ENCODE measurements at places on chromosomes 4 and X. TPM values are rescaled to one million over a fixed set of nuclear protein-coding genes. Genes with fewer than 3 reads are reported as not detected.

Gene ARSJ
- 4.4 TPM for total RNA-seq

- DNase-seq, result no peak
These were observed 3.9 kb downstream of the FGB start for GRCh38 chr4:154566639-154567204.

Gene SPANXN3
- not detected for total RNA-seq

Gene AREG
- not detected for total RNA-seq

Gene AFM
- not detected for total RNA-seq

Gene TMEM192
- total RNA-seq, result 13.4 TPM

DNA sequence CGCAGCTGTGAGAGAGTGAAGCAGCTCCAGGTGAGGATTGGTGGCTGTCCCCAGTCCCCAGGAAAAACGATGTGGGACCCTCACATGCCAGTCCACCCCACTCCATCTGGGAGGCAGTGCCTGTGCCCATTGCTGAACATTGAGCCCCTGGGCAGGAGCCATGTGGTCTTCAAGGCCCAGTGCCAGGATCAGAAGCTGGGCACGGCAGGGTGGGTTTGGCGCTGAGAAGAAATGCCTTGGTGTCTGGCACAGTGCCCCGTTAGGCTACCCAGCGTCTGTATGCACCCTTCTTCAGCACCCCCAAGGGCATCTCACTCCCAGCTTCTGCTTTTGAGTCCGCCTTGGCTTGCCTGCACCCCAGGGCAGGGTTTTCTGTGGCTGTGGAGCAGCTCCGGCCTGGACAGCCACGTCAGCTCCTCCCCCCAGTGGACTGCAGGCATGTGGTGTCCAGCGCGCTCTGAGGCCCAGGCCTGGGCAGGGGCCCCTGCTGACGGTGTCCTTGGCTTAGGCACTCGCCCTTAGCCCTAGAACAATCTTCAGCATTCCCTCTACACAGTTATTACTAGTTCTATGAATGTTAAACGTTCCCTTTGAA, 28.6 kb downstream of the RGS12 start:
- DNase-seq, result no peak

DNA sequence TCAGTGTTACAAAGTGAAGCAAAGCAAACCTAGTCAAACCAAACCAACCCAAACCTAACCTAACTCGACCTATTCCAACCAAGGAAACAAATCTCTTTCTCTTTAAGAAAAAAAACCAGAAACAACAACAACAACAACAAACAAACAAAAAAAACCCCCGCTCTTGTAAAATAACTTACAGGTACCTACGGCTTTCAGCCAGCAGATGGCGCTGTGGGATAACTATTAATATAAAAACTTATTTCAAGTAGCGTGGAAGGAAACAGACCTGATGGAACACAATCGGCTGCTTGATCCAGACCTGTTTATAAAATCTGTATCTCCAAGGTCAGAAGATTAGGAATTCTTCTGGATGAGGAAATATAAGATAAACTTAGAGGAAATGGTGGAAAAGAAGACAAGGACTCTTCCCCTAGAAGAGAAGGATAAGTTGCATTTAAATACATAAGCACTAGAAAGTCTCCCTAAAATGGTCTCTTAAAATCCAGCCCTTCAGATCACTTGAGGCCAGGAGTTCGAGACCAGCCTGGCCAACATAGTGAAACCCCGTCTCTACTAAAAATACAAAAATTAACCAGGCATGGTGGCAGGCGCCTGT, 34.4 kb upstream of the CDKL5 start:
- DNase-seq, result peak; percentile 70

Gene LEF1
- 84.4 TPM for total RNA-seq

Gene AR
- total RNA-seq, result 14.2 TPM

Gene ZNF711
- total RNA-seq, result 32.7 TPM

Gene MXRA5
- 49.6 TPM for total RNA-seq

DNA sequence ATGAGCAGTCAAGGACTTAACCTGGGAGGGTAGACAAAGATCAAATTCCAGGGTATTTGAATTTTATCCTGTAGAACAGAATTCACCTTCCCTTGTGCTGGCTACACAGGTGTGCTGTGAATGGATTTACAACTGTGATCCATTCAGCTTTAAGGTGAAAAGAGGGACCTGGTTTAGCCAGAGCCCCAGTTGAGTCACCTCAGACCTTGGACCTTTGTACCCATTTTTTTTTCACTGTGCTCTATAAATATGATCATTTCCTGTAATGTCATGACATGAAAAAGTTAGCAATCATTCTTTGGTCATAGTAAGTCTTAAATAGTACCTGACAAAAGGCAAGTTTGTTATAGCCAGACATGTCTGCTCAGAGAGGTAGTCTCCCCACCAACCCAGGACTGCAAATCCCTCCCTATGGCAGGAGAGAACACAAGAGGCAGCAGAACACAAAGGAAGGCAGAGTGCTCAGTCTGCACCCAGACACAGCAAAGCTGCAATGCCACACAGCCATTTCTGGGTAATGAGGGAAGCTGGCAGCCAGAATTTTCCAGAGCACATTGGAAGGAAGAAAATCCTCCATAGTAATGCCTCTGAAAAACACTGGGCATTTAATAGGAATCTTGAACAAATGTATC, 77.9 kb downstream of the CXXC4 start:
- no peak for DNase-seq

Gene RNF4
- total RNA-seq, result 71.2 TPM

GRCh38 chr4:152996111-152996571, 60.0 kb downstream of the FHDC1 start:
- DNase-seq, result no peak

DNA sequence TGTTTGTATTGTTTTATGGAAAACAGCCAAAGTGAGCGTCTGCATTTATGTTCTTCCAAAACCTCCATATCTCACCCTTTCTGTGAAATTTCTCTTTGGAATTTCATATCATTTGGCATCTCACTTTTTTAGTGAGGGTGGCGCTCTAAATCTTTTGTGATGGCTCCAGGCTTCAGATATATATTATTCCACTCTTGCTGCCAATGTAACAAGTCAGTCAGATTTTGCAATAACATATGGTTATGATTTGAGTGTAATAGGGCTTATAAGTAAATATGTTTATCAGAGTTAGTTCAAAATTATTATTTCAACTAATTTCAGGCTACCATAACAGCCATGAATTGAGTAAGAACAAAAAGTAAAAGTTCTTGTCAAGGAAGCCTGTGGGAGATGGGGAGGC, 314.7 kb downstream of the PDGFC start:
- no peak for DNase-seq

Gene DRP2
- total RNA-seq, result 3.4 TPM

- DNase-seq, result no peak
These were observed 259.2 kb downstream of the MAPK10 start for GRCh38 chr4:86100539-86101215.

GRCh38 chr4:64584981-64585557, 175.8 kb upstream of the TECRL start:
- peak; percentile 75 for DNase-seq

GRCh38 chr4:123832173-123833026, 435.8 kb downstream of the SPRY1 start:
- DNase-seq, result peak; percentile 94

Gene HTN3
- not detected for total RNA-seq

Gene PPP1R2C
- not detected for total RNA-seq

Gene ZNF674
- 1.7 TPM for total RNA-seq

DNA sequence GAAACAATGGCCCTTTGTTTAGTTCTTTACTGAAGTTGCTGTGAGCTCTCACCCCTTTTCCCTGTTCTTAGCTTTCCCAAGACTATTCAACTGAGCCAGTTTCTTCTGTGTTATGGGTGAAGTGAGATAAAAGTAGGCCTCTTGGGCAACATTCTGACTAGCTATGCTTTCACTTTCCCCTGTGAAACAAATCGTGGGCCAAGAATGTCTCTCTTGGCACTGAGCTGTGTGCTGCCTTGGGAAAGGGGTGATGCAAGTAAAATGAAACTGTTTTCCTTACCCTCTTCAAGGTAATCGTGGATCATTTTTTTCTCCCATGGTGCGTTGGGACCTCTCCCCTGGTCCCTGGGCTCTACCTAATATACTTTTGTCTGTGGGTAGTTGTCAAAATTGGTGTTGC, 653.9 kb upstream of the MAGEB2 start:
- no peak for DNase-seq

- no peak for DNase-seq
These were observed 449.6 kb downstream of the FSTL5 start for GRCh38 chr4:161714022-161714751.

Gene APLN
- total RNA-seq, result 0.81 TPM

Gene ARMCX2
- 172 TPM for total RNA-seq

GRCh38 chr4:2083826-2084160, 24.7 kb downstream of the NAT8L start:
- DNase-seq, result no peak

- DNase-seq, result no peak
These were observed 1.3 kb upstream of the CCNA2 start for GRCh38 chr4:121824950-121825349.

DNA sequence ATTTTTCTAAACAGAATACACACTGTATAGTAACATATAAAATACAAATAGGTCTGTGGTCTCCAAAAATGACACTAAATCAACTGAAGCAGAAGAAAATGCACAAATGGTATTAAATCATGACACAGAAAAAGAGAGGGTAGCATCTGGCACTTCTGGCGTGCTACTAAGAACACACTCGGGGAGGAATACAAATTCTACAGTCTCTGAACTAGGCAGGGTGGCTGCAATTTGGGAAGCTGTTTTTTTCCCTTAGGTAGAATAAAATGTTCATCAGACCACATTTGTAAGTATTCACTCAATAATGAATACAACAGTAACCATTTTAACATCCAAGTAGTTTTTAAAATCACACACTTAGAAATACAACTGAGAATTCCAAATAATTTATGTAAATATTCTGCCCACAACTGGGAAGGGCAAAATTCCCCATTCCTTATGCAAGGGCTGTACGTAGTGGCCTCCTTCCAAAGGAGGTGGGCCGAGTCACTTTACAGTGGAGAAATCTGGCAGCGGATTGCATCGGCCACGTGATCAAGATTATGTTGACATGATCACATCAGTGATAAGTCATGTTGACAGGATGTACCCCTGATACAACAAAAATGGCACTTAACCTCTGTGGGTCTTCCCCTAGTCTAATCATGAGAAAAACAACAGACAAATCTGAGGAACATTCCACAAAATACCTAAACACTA, 101.1 kb downstream of the TSPAN5 start:
- no peak for DNase-seq

DNA sequence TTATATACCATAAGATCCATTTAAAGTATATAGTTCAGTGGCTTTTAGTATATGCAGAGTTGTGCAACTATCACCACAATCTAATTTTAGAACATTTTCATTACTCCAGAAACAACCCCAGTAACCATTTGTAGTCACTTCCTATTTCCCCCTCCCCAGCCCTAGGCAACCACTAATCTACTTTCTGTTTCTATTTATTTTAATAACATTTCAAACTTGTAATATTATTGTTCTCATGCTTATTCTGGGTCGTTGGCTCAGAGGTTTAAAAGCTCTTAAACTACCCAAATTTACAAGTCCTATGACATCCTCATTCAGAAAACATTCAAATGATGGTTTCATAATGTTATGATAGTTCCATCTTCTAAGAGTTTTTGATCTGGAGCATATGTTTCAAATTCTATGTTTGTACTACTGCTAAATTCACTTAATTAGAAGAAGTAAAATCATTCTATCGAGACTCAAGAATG, 18.4 kb downstream of the XIAP start:
- no peak for DNase-seq

Gene DIAPH2
- 19.7 TPM for total RNA-seq

GRCh38 chr4:141636771-141637460, 533 bp downstream of the IL15 start:
- no peak for DNase-seq

DNA sequence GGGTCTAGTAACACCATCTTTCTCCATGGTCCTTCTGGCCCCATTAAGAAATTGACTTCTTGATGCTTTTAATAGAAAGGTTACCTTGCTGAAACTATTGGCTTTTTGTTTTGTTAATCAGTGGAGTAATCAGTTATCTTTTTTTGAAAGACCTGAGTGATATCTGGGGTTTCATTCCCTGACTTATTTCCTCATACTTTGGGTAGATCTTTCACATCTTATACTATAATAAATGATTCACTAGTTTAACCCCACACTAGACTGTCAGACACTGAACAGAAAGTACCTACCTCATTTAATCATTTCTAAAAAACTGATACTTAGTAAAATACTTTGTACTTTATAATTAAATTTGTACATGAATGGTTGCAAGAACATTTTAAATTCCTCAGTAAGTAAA, 1021.1 kb downstream of the STIM2 start:
- no peak for DNase-seq

DNA sequence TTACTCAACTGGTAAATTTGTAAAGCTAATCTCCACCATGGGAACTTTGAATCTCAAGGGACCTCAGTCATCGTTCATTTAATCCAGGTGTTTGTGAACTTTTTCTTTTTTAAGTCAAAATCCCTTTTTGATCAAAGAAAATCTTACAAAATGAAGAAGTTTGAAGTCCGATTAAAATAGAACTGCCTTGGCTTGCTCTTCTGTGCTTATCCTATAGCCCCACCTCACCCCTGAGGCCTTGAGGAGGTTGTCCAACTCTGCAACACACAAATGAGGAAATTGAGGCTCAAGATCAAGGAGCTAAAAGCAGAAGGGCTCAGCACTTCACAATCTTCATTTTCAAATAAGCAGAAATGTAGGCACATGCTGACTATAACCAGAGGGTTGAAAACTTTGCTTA, 240.3 kb upstream of the SFRP2 start:
- DNase-seq, result no peak

Gene NEK1
- 8.2 TPM for total RNA-seq

Gene ZNF732
- total RNA-seq, result not detected

Gene RAB33A
- total RNA-seq, result not detected

DNA sequence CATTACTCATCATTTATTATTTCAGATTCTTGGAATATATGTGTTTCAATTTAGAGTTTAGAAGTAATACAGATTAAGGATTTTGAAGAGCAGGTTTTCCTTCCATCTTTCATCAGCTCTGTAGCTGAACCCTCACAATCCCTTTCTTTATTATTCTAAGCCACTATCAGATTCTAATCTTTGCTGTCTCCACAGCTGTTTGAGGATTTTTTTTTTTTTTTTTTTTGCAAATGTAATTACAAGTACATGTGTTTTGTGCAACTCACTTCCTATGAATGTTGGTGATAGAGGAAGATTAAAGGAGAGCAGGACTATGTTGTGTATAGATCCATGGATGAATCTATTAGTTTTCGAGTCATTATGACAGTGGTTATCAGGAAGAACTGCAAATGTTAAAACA, 87.4 kb upstream of the TENM3 start:
- DNase-seq, result no peak

GRCh38 chr4:59973492-59973891, 1226.6 kb upstream of the ADGRL3 start:
- DNase-seq, result no peak

Gene BMPR1B
- total RNA-seq, result 4.8 TPM

DNA sequence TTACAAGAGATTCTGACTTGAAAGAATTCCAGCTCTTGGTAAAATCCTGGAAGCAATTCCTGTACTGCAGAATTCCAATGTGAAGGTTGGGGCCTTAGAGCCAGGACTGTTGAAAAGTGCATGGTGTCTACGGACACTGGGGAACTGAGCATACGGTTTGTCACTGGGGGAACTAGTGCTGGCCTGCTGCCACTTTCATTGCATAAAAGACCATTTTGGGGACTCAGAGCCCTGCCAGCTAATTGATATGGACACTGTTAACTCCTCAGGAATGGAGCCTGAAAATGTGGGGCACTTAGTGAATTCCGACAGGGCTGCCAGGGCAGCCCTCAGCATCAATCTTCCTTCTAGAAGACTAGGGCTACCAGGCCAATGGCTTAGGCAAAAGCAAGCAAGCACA, 55.9 kb downstream of the AMOT start:
- DNase-seq, result no peak
